NB4 (cell line): ENCODE measurements at places on chromosomes 4 and X.

- peak; percentile 66 for DNase-seq
Observed at GRCh38 chr4:88158489-88159228, at the start of gene ABCG2. ABCG2 (minus strand) TSS chr4:88158639; CDS start chr4:88139995, 18,644 bp downstream.

DNA sequence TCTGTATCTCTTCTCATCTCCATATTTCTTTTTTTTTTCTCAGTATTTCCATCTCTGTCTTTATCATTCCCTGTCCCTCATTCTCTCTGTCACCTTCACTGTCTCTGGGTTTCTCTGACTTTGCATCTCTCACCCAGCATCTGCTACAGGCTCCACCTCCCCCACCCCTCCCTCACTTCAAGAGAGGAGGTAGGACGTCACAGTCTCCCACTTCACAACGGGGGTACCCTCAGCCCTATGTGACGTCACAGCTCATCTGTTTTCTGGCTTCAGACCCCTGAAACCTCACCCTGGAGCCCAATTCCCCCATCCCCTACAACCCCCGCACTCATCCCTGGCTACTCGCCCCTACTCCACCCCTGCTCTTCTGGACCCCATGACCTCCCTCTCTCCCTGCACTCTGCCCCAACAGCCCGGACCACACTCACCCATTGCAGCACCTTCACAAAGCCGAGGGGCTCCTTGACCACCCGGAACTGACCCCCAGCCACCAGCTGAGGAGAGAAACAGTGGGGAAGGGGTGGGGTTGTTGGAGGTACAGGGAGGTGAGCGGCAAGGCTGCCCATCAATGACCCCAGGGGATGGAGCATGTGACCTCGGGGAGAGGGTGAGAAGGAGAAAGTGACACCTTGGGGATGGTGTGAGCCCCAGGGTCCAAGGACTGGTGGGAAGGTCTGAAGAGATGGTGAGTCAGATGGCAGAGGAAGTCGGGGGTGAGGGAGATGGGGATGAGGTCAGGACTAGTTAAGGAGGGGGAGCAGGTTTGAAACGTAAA lies 1.3 kb downstream of the SYP start:
- DNase-seq: no peak

GRCh38 chr4:7206911-7207567 lies 14.7 kb downstream of the SORCS2 start:
- no peak for DNase-seq

- no peak for DNase-seq
Observed at GRCh38 chr4:85829276-85830051, 354.5 kb downstream of the ARHGAP24 start.

DNA sequence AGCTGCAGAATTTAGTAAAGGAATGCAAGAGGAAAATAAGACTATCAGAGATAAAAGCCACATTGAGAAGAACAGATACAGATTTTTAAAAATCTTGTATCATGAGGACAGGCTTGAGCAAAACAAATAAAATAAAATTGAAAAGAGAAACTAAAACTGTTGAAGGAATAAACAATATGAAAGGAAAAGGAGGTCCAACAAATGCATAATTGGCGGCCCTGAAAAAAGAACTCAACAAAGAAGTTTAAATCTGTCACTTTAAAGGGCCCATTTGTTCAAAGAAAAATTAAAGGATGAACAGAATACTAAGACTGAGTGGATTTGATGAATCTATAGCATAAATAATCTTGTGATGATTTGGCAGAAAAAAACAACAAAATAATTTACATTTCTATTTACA lies 36.5 kb downstream of the TMPRSS11B start:
- DNase-seq: no peak

- no peak for DNase-seq
Observed at GRCh38 chrX:12580548-12580947, 210.7 kb upstream of the PRPS2 start.
